Activated CD4-positive, alpha-beta T cell treated with anti-CD3 and anti-CD28 coated beads, Interleukin-2, amount 10 ng/mL, durations not matched to agents 7 days and 5 days (primary cell): ENCODE measurements at places on chromosomes 13 and 19. TPM values are rescaled to one million over a fixed set of nuclear protein-coding genes. Genes with fewer than 3 reads are reported as not detected.
A peak's percentile ranks its signal among the peaks of the same experiment; 100 is the strongest.

Gene CYP2F1
- not detected for total RNA-seq

DNA sequence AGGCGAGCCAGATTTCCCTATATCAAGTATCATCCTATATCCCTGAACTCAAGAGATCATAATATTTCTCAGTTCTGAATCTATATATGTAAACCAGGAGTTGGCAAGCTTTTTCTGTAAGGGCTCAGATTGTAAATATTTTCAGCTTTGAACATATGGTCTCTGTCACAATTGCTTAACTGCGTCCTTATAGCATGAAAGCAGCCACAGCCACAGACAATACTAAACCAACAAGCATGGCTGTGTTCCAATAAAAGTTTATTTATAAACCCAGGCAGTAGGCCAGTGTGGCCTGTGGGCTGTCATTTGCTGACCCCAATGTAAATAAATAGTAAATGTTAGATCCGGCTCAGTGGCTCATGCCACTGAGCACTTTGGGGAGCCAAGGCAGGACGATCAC, 12.2 kb upstream of the MYH14 start:
- peaks cover 6% of the 10 kb centered on the region for H3K27me3 ChIP-seq
- no peaks in the 10 kb centered on the region for H3K36me3 ChIP-seq
- H3K27ac ChIP-seq = no peak overlapping the region
- no peak for DNase-seq
- H3K4me3 ChIP-seq = no peak overlapping the region

GRCh38 chr19:48469289-48469881, at the start of gene CYTH2:
TSS of gene CYTH2 (plus strand) at chr19:48469369. CDS start at chr19:48469508, 139 bp downstream.
- peak within 1 kb of the TSS; percentile 83 for H3K4me3 ChIP-seq
- H3K27me3 ChIP-seq = no peaks in the 10 kb centered on the region
- peak; percentile 83 for DNase-seq
- H3K4me1 ChIP-seq = peaks cover 26% of the 10 kb centered on the region

GRCh38 chr13:37602733-37603381, 4.3 kb upstream of the POSTN start:
- no peaks in the 10 kb centered on the region for H3K27me3 ChIP-seq
- no peak overlapping the region for H3K27ac ChIP-seq
- DNase-seq = no peak
- no peaks in the 10 kb centered on the region for H3K36me3 ChIP-seq

GRCh38 chr13:61873717-61874116, 458.1 kb upstream of the PCDH20 start:
- DNase-seq = no peak
- no peaks in the 10 kb centered on the region for H3K36me3 ChIP-seq
- no peak overlapping the region for H3K4me3 ChIP-seq
- H3K4me1 ChIP-seq = no peaks in the 10 kb centered on the region
- no peak overlapping the region for H3K27ac ChIP-seq
- H3K27me3 ChIP-seq = no peaks in the 10 kb centered on the region

- H3K36me3 ChIP-seq = no peaks in the 10 kb centered on the region
- no peak for DNase-seq
- H3K4me1 ChIP-seq = peaks cover 9% of the 10 kb centered on the region
- no peaks in the 10 kb centered on the region for H3K27me3 ChIP-seq
- no peak overlapping the region for H3K4me3 ChIP-seq
These were observed 115.0 kb downstream of the GGACT start for GRCh38 chr13:100473501-100474044.
